ENCODE measurements at places on chromosomes 13 and 19. TPM values are rescaled to one million over a fixed set of nuclear protein-coding genes. Genes with fewer than 3 reads are reported as not detected.

The EGLN2 gene
- total RNA-seq: 54.1 TPM

The SIGLEC14 gene
- not detected for total RNA-seq

The OLFM4 gene
- total RNA-seq: not detected

The SHISA2 gene
- total RNA-seq: not detected
